Dermis microvascular lymphatic vessel endothelial cell (primary cell): ENCODE measurements at places on chromosomes 4 and X. TPM values are rescaled to one million over a fixed set of nuclear protein-coding genes. Genes with fewer than 3 reads are reported as not detected.

Gene ADAM29
- not detected in 2 replicates for total RNA-seq

Gene NLGN3
- under 0.01 and 0.13 TPM in 2 replicates for total RNA-seq

Gene NSUN7
- under 0.01 TPM in 1 of 2 replicates, not detected in the other for total RNA-seq

Gene HMGN5
- total RNA-seq = 0.39 and 1.1 TPM in 2 replicates

Gene RAB40AL
- total RNA-seq = 0.13 and 0.38 TPM in 2 replicates

Gene HTR2C
- not detected in 2 replicates for total RNA-seq

Gene SSX2
- total RNA-seq = not detected in 2 replicates

Gene GDI1
- total RNA-seq = 27.0 and 43.0 TPM in 2 replicates

Gene WWC2
- 20.3 and 26.0 TPM in 2 replicates for total RNA-seq

Gene WDR1
- total RNA-seq = 333 and 375 TPM in 2 replicates

Gene MAGEA8
- not detected in 2 replicates for total RNA-seq

Gene PDCL2
- total RNA-seq = not detected in 2 replicates

Gene DCLK2
- 1.9 and 3.9 TPM in 2 replicates for total RNA-seq

Gene AKAP14
- not detected in 2 replicates for total RNA-seq

Gene COL4A5
- total RNA-seq = 30.7 and 34.9 TPM in 2 replicates

Gene RNF212
- total RNA-seq = 0.25 and 0.39 TPM in 2 replicates

Gene TCEAL6
- total RNA-seq = not detected in 2 replicates

Gene FGG
- total RNA-seq = not detected in 2 replicates
